Naive thymus-derived CD8-positive, alpha-beta T cell (primary cell): ENCODE measurements at places on chromosomes 3 and 15. TPM values are rescaled to one million over a fixed set of nuclear protein-coding genes. Genes with fewer than 3 reads are reported as not detected.
A peak's percentile ranks its signal among the peaks of the same experiment; 100 is the strongest.

RAB5A gene
- polyA plus RNA-seq: 27.5 TPM

ST3GAL6 gene
- not detected for polyA plus RNA-seq

CCDC39 gene
- polyA plus RNA-seq: not detected

DUOXA2 gene
- not detected for polyA plus RNA-seq

GCSAM gene
- polyA plus RNA-seq: 18.1 TPM

TRH gene
- polyA plus RNA-seq: not detected

CGNL1 gene
- not detected for polyA plus RNA-seq

CNTN3 gene
- polyA plus RNA-seq: not detected

- H3K27me3 ChIP-seq: no peaks in the 10 kb centered on the region
- H3K27ac ChIP-seq: no peak within 1 kb of the TSS
- peak; percentile 46 for DNase-seq
- H3K4me1 ChIP-seq: peaks cover 40% of the 10 kb centered on the region
- peak within 1 kb of the TSS; percentile 100 for H3K4me3 ChIP-seq
Observed at GRCh38 chr3:52533623-52534280, at the start of gene NT5DC2. NT5DC2 (minus strand) TSS chr3:52533857; CDS start chr3:52533737, 120 bp downstream.

DNA sequence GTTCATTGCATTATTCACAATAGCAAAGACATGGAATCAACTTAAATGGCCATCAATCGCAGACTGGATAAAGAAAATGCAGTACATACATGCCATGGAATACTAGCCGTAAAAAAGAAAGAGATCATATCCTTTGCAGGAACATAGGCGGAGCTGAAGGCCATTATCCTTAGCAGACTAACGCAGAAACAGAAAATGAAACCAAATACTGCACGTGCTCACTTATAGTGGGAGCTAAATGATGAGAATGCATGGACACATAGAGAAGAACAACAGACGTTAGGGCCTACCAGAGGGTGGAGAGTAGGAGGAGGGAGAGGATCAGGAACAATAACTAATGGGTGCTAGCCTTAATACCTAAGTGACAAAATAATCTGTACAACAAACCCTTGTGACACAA, 57.9 kb downstream of the RASA2 start:
- H3K4me1 ChIP-seq: peaks cover 73% of the 10 kb centered on the region
- no peaks in the 10 kb centered on the region for H3K27me3 ChIP-seq
- H3K27ac ChIP-seq: peak overlapping the region; percentile 92
- DNase-seq: peak; percentile 48
- peak overlapping the region; percentile 45 for H3K4me3 ChIP-seq
- H3K36me3 ChIP-seq: peaks cover 93% of the 10 kb centered on the region

DNA sequence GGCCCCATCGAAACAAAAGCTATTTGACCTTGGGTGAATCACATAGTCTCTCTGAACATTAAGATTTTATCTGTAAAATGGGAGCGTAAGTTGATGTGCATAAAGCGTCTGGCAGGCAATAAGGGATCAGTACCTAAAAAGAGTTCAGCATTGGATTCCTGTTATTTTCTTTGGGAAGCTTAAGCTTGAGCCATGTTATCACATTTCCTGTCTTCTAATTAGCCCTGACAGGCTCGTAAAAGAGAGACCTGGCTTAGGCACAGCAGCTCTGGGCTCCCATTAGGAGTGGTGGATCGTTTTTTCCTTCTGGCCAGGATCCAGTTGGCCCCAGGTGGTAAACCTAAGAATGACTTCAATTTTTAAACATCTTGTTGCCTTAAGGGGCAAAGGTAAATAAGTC, 26.0 kb upstream of the CA12 start:
- no peaks in the 10 kb centered on the region for H3K4me1 ChIP-seq
- DNase-seq: no peak
- peak overlapping the region; percentile 12 for H3K27ac ChIP-seq
- no peak overlapping the region for H3K4me3 ChIP-seq
- peaks cover 2% of the 10 kb centered on the region for H3K27me3 ChIP-seq

DNA sequence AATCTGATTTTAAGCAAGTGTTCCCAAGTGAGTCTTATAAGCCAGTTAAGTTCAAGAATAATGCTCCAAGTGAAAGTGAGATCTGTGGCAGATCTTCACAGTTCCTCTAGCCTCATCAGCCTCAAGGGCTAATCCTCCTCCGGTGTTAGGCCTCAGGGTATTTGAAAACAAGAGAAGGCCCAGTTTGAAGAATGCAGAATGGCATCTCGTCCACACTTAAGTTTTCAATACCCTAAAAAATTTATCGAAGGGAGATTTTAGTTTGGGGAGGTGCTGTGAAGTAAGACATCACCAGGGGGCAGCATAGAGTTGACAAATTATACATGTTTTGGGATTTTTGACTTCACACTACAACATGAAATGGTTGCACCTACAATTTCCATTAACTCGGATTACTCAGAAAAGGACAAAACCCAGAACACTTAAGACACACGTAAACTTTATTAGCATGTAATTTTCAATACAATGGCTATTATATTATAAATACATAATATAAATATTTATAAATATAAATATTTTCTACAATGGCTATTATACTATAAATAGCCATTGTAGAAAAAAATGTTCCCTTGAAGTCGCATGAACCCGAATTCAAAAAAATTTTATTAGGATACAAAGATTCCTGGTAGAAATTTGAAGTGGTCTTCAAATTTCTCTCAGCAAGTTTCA, 2.3 kb upstream of the TMEM266 start:
- H3K4me3 ChIP-seq: no peak overlapping the region
- peak; percentile 52 for DNase-seq
- H3K36me3 ChIP-seq: no peaks in the 10 kb centered on the region
- H3K27ac ChIP-seq: no peak overlapping the region
- H3K4me1 ChIP-seq: peaks cover 29% of the 10 kb centered on the region
- peaks cover 56% of the 10 kb centered on the region for H3K27me3 ChIP-seq

DNA sequence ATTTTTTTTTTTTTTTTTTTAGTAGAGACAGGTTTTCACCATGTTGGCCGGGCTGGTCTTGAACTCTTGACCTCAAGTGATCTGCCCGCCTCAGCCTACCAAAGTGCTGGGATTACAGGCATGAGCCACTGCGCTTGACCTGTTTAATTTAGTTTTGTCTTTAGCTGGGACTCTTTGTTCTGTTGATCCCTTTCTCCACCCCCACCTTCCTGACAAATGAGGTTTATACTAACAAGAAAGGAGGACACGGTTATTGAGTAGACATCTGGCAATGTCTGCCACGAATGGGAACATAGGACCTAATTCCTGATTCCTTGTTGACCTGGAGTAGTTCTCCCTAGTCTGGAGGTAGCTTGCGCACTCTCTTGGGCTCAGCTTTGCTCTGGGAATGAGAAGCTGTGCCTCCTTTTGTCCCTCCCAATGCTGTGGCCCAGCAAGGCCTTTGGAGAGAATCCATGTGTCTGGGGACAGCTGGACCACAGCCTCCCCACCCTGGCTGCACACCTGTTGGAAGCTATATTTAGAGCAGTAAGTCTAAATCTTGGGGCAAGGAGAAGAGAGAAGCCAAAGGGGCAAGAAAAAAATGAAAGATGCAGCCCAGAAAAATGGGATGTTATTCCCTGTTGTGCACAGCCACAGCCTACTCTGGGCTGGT, 53.2 kb upstream of the ADPGK start:
- no peaks in the 10 kb centered on the region for H3K4me1 ChIP-seq
- peaks cover 3% of the 10 kb centered on the region for H3K27me3 ChIP-seq
- H3K4me3 ChIP-seq: no peak overlapping the region
- H3K36me3 ChIP-seq: no peaks in the 10 kb centered on the region

DNA sequence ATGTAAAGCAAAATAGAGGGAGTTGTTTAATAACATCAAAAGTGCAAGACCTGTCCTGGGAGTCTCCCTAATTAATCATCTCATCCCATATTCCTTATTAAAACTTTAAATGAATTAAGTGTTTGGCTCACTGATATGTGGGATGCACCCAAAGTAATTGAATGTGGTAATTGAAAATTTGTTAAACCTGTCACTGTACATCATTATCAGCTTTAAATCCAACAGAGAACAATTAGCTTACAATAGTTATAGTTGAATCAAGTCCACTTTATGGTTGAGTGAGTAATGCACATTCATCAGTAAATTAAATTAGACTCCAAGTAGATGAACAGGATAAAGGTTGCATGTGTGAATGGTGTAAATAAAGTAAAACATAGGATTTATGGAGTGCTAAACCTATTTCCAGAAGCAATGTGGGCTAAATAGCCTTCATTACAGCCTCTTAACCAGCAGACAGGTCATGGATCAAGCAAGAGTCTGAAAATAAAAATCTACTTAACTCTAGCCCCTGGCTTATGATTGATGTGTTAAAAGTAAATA, 608.2 kb upstream of the CCDC54 start:
- no peaks in the 10 kb centered on the region for H3K27me3 ChIP-seq
- H3K4me3 ChIP-seq: no peak overlapping the region
- H3K4me1 ChIP-seq: no peaks in the 10 kb centered on the region
- H3K36me3 ChIP-seq: no peaks in the 10 kb centered on the region
- no peak overlapping the region for H3K27ac ChIP-seq
- no peak for DNase-seq

- H3K4me3 ChIP-seq: no peak overlapping the region
- peaks cover 10% of the 10 kb centered on the region for H3K36me3 ChIP-seq
- no peaks in the 10 kb centered on the region for H3K27me3 ChIP-seq
Observed at GRCh38 chr3:188310270-188310710, 156.3 kb downstream of the LPP start.

GRCh38 chr3:50876947-50877346, 202.2 kb downstream of the DOCK3 start:
- H3K4me3 ChIP-seq: no peak overlapping the region
- H3K4me1 ChIP-seq: no peaks in the 10 kb centered on the region
- no peak overlapping the region for H3K27ac ChIP-seq
- peaks cover 18% of the 10 kb centered on the region for H3K27me3 ChIP-seq

GRCh38 chr3:119582178-119582577, 2.9 kb downstream of the ADPRH start:
- DNase-seq: no peak
- no peaks in the 10 kb centered on the region for H3K36me3 ChIP-seq
- no peak overlapping the region for H3K4me3 ChIP-seq
- H3K27ac ChIP-seq: no peak overlapping the region

DNA sequence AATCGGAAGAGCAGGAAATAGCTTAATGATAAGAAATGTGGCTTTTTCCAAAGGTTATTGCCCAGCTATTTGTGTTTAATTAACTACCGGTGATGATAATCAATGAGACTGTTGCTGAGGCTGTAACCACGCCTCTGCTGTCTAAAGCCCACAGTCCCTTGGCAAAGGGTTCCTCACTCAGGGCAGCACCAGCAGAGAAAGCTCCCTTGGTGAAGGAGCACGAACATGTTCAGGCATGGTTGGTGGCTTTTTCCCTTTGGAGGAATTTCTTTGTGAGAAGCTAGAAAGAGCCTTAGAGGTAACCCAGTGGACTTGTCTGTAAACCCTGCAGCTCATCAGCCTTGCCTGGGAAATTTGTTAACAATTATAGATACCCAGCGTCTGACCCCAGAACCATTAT, 7.5 kb upstream of the ST6GAL1 start:
- no peak for DNase-seq
- H3K27ac ChIP-seq: no peak overlapping the region
- H3K4me3 ChIP-seq: no peak overlapping the region
- peaks cover 15% of the 10 kb centered on the region for H3K4me1 ChIP-seq

GRCh38 chr15:66599536-66600239, 33.9 kb upstream of the LCTL start:
- H3K4me3 ChIP-seq: no peak overlapping the region
- no peak overlapping the region for H3K27ac ChIP-seq
- peaks cover 8% of the 10 kb centered on the region for H3K4me1 ChIP-seq
- H3K27me3 ChIP-seq: peaks cover 9% of the 10 kb centered on the region

GRCh38 chr3:58394339-58394738, 39.3 kb downstream of the PDHB start:
- no peak for DNase-seq
- no peaks in the 10 kb centered on the region for H3K27me3 ChIP-seq
- no peak overlapping the region for H3K27ac ChIP-seq
- no peak overlapping the region for H3K4me3 ChIP-seq
- H3K4me1 ChIP-seq: peaks cover 2% of the 10 kb centered on the region
